ENCODE measurements at places on chromosomes 6 and 20. TPM values are rescaled to one million over a fixed set of nuclear protein-coding genes. Genes with fewer than 3 reads are reported as not detected.

DNA sequence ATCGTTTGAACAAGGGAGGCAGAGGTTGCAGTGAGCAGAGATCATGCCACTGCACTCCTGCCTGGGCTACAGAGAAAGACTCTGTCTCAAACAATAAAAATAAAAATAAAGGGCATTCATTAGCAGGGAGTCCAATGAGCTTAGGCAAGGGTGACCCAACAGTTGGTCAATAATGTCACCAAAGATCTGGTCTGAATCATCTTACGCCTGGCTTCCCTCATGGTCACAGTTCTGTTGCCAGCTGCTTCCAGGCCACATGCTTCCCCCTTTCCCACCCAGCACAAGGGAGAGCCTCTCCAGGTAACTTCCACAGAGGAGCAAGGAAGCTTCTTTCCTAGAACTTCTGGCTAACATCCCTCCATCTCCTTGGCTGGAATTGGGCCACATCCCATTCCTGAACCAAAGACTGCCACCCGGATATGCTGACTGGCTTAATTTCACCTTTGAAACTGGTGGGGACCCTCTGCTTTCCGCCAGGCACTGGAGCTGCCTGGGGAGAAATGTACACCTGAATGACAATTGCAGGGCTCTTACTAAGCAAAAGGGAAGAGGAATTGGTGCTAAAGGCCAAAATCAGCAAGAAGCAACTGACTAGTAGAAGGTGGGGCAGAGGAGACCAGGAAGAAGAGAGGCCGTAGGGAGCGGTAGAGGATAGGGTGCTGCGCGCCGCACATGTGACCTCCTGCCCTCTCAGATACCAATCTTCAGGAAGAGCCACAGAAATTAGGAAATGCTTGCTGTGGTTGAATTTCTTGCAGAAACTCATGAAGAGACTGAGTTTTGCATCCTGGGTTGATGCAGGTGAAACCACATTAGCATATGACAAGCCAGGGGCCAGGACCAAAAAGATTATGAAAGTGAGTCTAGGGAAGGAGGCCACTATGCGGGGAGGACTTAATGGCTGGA, 8.3 kb upstream of the SCML4 start:
- no peak overlapping the region for H3K4me3 ChIP-seq
- H3K27ac ChIP-seq, result no peak overlapping the region
- H3K4me1 ChIP-seq, result no peaks in the 10 kb centered on the region

- no peak overlapping the region for H3K4me3 ChIP-seq
- H3K27me3 ChIP-seq, result peaks cover 38% of the 10 kb centered on the region
- H3K36me3 ChIP-seq, result no peaks in the 10 kb centered on the region
- peaks cover 9% of the 10 kb centered on the region for H3K4me1 ChIP-seq
- DNase-seq, result no peak
Measured at GRCh38 chr6:37540390-37540789, 40.7 kb upstream of the CCDC167 start.

DNA sequence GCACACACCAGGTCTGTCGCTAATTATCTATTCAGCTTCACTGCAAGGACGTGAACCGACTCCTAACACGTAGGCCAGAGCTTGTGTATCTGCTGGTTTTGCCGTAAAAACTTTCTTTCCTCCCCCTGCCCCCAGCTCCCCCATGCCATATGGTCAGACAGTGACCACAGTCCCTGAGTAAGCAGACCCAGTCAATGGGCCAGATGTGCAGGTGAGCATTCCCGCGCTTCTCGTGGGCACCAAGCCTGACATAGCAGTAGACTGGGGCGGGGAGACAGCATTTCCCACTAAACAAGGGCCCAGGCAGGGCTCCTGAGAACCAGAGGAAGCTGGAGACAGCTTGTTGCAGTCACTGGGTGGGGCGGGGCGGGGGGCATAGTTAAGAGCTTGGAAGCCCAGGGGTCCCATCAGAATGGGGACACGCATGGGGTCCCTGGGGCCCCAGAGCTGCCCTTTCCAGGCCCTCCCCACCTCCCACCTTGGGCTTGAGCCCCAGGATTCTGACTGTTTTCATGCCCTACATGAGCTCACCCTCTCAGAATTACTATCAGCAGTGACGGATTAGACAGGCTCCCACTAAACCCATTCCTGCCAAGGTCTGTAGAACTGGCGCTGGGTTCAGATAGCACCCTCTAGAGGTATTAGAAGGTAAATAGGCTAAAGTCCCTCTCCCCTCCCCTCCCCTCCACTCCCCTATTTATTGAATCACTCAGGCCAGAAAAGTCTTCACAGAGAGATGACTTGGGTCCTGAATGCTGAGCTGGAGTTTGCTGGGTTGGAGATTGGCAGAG, 51.8 kb downstream of the CDH26 start:
- no peaks in the 10 kb centered on the region for H3K4me1 ChIP-seq
- no peaks in the 10 kb centered on the region for H3K36me3 ChIP-seq
- no peak overlapping the region for H3K4me3 ChIP-seq
- no peak for DNase-seq
- H3K27me3 ChIP-seq, result no peaks in the 10 kb centered on the region
- no peak overlapping the region for H3K27ac ChIP-seq

GRCh38 chr6:71468841-71469700, 180.5 kb downstream of the OGFRL1 start:
- no peak overlapping the region for H3K4me3 ChIP-seq
- H3K27me3 ChIP-seq, result no peaks in the 10 kb centered on the region

DNA sequence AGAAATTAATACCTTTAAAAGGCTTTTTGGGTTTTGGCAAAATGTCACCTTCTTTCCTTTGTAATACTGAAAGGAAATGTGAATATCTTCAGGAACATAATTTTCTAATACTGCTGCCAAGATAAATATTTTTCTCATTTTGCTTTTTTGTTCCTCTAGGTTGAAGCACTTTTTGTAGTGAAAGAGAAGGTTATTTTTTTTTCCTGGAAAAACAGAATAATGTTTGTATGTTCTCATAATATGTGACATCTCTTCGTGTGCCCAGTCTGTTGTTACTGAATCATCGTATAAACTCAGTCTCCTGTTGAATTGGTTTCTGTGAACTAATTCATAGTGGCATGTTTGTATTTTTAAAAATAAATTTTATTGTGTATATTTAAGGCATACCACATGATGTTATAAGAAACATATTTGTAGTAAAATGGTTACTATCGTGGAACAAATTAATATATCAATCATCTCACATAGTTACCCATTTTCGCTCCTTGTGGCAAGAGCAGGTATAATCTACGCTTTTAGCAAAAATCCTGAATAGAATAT, 74.4 kb downstream of the SH3BGRL2 start:
- DNase-seq, result no peak
- no peaks in the 10 kb centered on the region for H3K4me1 ChIP-seq
- H3K36me3 ChIP-seq, result no peaks in the 10 kb centered on the region
- no peak overlapping the region for H3K27ac ChIP-seq
- no peaks in the 10 kb centered on the region for H3K27me3 ChIP-seq

GRCh38 chr20:46089167-46089416, 670 bp downstream of the NCOA5 start:
- DNase-seq, result peak; percentile 49
- H3K27ac ChIP-seq, result peak overlapping the region; percentile 100
- peak overlapping the region; percentile 93 for H3K4me3 ChIP-seq
- no peaks in the 10 kb centered on the region for H3K27me3 ChIP-seq
- H3K4me1 ChIP-seq, result peaks cover 43% of the 10 kb centered on the region
- no peaks in the 10 kb centered on the region for H3K36me3 ChIP-seq

DNA sequence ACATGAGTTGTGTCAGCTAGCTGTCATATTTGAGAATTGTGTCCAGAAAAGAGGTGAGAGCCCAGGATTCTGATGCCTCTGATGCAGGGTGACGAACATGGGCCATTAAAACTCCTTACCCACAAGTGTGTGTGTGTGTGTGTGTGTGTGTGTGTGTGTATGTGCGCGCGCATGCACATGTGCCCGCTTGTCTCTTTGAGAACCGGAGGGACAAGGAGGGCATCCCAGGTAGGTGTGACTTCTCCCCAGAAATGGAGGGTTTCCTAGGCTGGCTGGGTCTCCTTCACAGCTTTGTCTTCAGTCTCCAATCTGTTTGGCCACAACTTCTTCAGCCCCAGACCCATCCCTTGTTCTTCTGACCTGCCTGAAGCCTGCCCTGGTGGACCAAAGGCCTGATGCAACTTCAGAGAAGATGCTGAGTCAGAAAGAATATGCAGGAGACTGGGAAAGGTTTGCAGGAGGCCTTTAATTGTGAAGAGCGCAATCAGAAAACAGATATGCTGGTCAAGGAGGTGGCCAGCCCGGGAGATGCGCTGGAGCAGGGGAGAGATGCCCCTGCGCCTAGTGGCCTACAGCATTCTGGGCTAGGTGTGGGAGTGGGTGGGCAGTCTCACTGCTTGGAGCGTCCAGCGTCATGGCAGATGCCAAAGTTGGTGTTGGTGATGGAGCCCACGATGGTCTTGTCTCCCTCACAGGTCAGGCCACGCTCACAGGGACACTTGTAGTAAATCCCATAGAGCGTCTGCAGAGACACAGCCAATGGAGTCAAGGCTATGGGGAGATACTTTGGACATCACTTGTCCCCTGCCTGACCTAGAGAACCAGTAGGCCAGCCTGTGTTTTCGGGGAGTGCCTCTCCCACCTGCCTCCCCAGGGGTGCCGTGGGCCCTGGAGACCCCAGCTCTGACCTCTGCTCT, 2.3 kb downstream of the CLPS start:
- H3K27me3 ChIP-seq, result no peaks in the 10 kb centered on the region
- H3K27ac ChIP-seq, result no peak overlapping the region
- no peaks in the 10 kb centered on the region for H3K4me1 ChIP-seq
- no peak for DNase-seq
- no peaks in the 10 kb centered on the region for H3K36me3 ChIP-seq

- no peak overlapping the region for H3K4me3 ChIP-seq
- no peak overlapping the region for H3K27ac ChIP-seq
- H3K36me3 ChIP-seq, result no peaks in the 10 kb centered on the region
- no peak for DNase-seq
- H3K27me3 ChIP-seq, result no peaks in the 10 kb centered on the region
- no peaks in the 10 kb centered on the region for H3K4me1 ChIP-seq
Measured at GRCh38 chr6:39758905-39759605, 33.1 kb upstream of the DAAM2 start.

DNA sequence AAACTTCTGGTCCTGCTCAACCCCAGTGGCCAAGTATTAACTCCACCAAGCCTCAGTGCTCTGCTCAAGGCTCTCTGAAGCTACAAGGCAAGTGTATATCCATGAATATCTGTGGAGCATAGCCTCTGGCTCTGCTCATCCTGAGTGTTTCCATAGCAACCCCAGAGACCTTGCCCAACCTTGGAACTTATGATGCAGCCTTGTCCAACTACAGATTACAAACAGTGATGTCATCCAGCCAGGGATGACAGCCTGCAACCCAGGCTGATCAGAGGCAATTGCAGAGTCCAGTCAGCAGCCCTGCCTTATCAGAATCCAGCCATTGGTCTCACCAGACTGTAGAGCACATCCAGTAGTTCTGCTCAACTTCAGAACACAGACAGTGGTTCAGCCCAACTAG, 65.5 kb upstream of the SPACA1 start:
- no peaks in the 10 kb centered on the region for H3K27me3 ChIP-seq
- no peaks in the 10 kb centered on the region for H3K4me1 ChIP-seq
- DNase-seq, result peak; percentile 48
- no peaks in the 10 kb centered on the region for H3K36me3 ChIP-seq
- no peak overlapping the region for H3K4me3 ChIP-seq

DNA sequence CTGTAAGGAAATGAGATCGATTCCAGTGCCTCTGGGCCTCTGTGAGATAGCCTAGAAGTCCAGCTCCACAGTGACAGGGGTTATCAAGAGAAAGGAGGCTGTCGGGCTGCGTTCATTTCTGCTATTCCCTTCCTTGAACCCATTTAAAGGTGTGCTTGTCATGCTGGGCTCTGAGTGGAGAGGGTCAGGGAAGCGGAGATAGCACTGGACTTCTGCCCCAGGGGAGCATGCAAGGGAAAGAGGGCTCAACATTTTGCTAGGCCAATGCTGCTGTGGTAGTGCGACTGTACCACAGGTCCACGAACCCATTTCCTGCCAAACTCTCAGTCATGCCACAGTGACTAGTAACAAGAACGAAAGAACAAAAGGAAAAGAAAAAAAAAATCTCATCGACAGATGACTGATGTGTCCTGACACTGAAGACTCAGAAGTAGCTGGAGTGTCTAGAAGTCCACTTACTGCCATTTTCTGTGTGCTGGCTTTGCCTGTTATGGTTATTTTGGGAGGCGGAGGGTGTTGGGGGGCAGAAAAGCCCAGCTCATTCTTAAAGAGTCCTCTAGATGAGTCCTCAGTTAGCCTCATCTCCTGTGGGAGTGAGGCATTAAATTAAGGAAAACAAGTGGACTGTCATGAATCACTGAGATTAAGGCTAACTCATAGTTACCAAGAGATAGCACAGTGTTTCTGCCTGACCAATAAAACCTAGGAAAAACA, 8.1 kb downstream of the NEDD9 start:
- H3K4me3 ChIP-seq, result no peak overlapping the region
- H3K27me3 ChIP-seq, result no peaks in the 10 kb centered on the region
- no peak overlapping the region for H3K27ac ChIP-seq
- H3K36me3 ChIP-seq, result no peaks in the 10 kb centered on the region
- DNase-seq, result no peak
- H3K4me1 ChIP-seq, result peaks cover 13% of the 10 kb centered on the region

DNA sequence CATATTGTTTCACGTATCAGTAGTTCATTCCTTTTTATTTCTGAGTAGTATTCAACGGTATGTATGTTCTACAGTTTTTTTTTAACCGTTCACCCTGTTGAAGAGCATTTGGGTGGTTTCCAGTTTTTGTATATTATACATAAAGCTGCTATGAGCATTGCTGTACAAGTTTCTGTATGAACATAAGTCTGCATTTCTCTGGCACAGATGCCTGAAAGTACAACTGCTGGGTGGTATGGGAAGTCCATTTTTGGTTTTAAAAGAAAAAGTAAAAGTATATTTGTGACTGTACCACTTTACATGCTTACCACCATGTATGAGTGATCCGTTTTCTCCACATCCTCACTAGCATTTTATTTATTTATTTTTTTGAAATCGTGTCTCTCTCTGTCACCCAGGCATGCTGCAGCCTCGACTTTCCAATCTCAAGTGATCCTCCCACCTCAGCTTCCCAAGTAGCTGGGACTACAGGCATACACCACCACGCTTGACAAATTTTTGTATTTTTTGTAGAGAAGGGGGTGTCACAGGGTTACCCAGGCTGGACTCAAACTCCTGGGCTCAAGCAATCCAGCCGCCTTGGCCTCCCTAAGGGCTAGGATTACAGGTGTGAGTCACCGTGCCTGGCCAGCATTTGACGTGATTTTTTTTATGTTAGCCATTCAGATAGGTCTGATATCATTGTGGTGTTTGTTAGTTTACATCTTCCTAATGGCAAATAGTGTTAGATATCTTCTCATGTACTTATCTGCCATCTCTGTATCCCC, 11.0 kb upstream of the SIM1 start:
- no peaks in the 10 kb centered on the region for H3K36me3 ChIP-seq
- H3K4me3 ChIP-seq, result no peak overlapping the region
- no peak overlapping the region for H3K27ac ChIP-seq
- H3K4me1 ChIP-seq, result no peaks in the 10 kb centered on the region

OOEP gene
- not detected for total RNA-seq

MTO1 gene
- 28.2 TPM for total RNA-seq

KIAA1755 gene
- 2.0 TPM for total RNA-seq

HS3ST5 gene
- total RNA-seq, result 1.1 TPM

TMEM30A gene
- total RNA-seq, result 165 TPM
